Stimulated activated CD4-positive, alpha-beta T cell treated with anti-CD3 and anti-CD28 coated beads, Interleukin-12 subunit alpha, Interleukin-12 subunit beta, amount 100 ng/mL, for 4 hours (primary cell): ENCODE measurements at places on chromosomes 5 and 9.

DNA sequence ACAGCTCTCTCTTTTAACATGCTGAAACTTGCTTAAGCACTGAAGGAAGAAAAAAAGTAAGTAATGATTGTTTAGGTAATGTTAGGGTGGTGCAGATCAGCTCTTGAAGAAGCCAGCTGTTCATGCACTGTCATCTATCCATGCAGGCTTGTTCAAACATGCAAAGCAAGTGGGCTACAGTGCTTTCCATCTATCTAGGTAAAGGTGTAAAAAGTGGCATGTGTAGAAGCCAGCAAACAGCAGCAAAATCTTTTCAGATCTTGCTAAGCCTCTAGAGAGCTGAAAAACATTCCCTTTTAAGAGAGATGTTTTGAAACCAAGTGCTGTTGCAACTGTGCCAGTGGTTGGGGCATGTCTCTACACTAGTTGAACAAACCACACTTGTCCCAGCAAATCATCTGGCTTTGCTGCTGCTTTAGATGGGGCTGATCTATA lies 214.4 kb downstream of the EFNA5 start:
- no peak for DNase-seq

GRCh38 chr5:28014779-28015178 lies 976.4 kb upstream of the CDH9 start:
- DNase-seq = no peak

- no peak for DNase-seq
Measured at GRCh38 chr5:72860499-72860898, 44.0 kb downstream of the TNPO1 start.

- no peak for DNase-seq
Measured at GRCh38 chr9:124766815-124767554, 4.1 kb downstream of the NR6A1 start.

DNA sequence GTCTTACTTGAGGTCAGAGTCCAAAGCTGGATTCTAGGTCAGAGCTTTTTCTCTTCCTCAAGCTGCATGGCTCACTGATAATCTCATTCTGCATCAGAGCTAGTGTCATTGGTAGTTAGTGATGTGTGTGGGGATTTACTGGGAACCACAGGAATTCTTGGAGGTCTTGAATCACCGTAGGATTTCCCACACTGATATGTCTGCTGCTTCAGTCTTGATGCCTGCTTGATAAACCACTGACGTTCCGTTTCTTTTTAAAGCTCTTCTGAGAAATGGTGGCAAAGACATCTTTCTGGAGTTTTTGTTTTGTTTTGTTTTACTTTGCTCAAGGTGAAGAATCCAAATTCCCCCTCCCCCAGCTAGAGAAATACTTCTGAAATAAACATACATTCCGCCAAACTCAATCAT lies 1.2 kb upstream of the GARIN3 start:
- DNase-seq = no peak

DNA sequence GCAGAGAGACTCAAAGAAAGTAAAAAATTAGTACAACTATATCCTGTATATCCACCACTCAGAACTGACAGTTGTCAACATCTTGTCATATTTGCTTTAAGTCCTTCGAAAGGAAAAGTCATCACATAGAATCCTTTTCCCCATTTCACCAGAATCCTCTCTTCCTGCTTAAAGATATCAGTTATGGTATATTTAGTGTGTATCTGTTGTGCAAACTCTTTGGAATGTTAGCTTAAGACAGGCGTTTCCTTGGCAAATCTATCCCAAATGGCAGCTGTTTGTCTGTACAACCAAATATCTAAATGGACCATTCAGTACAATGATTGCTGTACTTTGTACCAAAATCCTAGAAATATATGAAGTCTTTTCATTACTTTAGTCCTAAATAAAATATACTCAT lies 98.5 kb downstream of the ITGA1 start:
- DNase-seq = no peak
